ENCODE measurements at places on chromosomes 5 and 9. TPM values are rescaled to one million over a fixed set of nuclear protein-coding genes. Genes with fewer than 3 reads are reported as not detected.

Gene BSPRY
- total RNA-seq = not detected

Gene COL23A1
- 0.15 TPM for total RNA-seq

Gene SLC6A7
- total RNA-seq = not detected

Gene SOHLH1
- not detected for total RNA-seq

Gene CENPH
- total RNA-seq = 11.6 TPM

Gene TXNDC15
- 106 TPM for total RNA-seq

Gene GPR150
- total RNA-seq = 0.30 TPM

Gene AMBP
- total RNA-seq = 0.15 TPM

Gene DOCK8
- total RNA-seq = 0.46 TPM

Gene LRRC26
- not detected for total RNA-seq

Gene ANKRD18B
- 2.6 TPM for total RNA-seq

Gene GMCL2
- total RNA-seq = not detected

Gene TAF11L12
- not detected for total RNA-seq

Gene HMCN2
- 0.15 TPM for total RNA-seq

Gene POLR3G
- 13.6 TPM for total RNA-seq

Gene NUTM2G
- not detected for total RNA-seq

Gene VLDLR
- 9.7 TPM for total RNA-seq

Gene SPATA24
- total RNA-seq = 10.1 TPM

Gene LPAR1
- total RNA-seq = 0.32 TPM

Gene PCDHGB3
- total RNA-seq = 0.46 TPM

Gene SECISBP2
- 18.5 TPM for total RNA-seq
